ENCODE measurements at places on chromosomes 7 and 10.

DNA sequence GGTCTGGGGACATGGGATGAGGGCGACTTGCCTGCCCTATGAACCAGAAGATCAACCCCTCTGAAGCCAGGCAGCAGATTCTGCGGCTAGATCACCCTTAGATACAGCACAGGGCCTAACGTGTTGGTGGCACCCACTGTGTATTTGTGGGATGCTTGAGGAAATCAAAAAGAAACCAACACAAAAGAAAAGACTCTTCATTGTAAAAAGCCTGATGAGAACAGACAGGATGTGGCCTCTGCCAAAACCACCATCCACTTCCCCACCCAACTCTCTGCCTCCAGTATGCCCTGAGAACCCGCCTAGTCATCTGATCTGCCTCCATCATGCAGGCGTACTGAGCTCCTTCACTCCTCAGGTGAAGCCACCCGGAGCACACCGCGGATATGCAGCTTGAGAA lies 97.2 kb upstream of the INSYN2A start:
- DNase-seq = no peak

DNA sequence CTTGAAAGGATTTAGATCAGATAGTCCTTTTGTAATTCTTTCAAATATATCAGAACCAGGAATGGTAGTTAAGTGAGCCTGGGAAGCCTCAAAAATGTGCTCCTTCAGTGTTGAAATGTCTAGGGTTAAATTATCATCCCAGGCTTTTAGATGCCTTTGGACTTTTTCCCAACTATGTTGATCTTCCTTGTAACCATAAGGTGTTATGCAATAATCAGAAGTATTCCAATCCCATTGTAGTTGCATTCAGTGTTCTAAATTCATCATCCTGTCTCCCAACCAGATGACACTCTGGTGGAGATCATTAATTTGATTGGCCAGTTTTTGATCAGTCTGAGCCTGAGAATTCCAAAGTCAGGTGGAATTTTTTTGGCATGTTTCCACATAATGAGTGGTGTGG lies 35.1 kb upstream of the AKR1C2 start:
- no peak for DNase-seq

DNA sequence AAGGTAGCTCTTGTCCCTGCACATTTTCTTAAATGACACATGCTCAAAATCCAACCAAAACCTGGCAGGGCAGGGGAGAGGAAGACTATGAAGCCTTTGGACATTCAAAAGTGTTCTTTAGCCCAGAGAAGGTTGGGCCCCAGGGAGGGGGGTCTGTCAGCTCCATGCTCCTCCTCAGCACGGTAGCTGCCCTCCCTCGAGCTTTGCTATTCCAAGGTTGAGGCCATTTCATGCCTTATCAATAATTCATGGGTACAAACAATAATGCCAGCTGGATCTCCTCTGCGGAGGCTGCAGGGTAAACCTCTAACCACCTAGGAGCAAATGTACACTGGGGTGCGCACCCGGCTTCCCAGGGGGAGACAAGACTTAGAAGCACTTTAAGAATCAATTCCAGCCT lies 61.5 kb downstream of the SLIT1 start:
- no peak for DNase-seq

DNA sequence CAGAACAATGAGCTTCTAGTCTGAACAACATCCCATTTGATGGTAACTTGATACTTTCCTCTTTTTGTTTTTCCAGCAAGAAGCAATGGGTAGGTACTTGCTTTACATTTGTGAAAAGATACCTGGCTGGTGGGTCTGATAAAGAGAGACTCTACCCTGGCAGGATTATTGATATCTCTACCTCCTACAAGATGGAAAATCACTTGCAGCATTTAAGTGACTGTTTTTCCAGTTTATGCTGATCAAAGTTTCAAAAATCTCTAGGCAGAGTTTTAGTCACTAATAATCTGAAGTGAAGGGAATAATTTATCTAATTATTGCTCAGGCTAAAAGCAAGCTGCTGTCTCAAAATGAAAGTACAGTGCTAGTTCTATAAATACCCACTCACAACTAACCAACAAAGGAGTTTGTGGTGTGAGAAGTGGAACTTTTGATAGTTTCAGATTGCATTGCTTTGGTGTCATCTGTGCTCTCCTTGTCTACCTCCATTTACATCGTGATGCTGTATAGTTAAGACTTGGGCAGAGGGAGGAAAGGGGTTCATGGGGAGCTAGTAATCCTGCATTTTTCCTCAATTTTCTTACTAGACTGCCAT lies 86.0 kb upstream of the ANKRD1 start:
- DNase-seq = no peak

GRCh38 chr7:44044315-44045225 lies at the start of gene DBNL:
Gene DBNL, plus strand, starts transcription at chr7:44044702. Its CDS starts 36 bp downstream, at chr7:44044738.
- peak; percentile 96 for DNase-seq

DNA sequence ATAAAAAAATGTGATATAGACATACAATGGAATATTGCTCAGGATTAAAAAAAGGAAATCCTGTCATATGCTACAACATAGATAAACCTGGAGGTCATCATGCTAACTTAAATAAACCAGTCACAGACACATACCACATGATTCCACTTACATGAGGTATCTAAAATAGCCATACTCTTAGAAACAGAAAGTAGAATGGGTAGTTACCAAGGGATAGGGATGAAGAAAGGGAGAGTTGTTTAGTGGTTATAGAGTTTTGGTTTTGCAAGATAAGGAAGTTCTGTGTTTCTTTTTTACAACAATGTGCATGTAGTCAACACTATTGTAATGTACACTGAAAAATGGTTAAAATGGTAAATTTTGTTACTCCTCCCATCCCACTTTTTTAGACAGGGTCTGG lies 30.5 kb downstream of the BICC1 start:
- DNase-seq = no peak

- no peak for DNase-seq
Observed at GRCh38 chr7:132652507-132652906, 76.2 kb upstream of the PLXNA4 start.

GRCh38 chr7:45662540-45663166 lies 88.5 kb downstream of the ADCY1 start:
- peak; percentile 7 for DNase-seq

- no peak for DNase-seq
Observed at GRCh38 chr10:122241836-122242235, 29.3 kb upstream of the BTBD16 start.

DNA sequence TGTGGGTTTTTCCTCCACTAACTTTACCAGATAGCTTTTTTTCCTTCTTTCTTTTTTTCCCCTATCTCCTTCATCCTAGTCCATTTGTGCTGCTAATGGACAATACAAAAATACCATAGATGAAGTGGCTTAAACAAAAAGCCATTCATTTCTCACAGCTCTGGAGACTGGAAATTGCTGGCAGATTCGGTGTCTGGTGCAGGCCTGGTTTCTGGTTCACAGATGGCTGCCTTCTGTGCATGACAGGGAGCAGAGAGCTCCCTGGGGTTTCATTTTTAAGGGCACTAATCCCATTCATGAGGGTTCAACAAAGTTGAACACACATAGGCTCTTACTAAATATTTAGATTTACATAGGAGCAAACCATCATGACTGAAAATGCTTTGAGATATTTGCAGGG lies 467.4 kb downstream of the TYW1 start:
- no peak for DNase-seq

- no peak for DNase-seq
Observed at GRCh38 chr7:157637216-157637949, 300.6 kb downstream of the DNAJB6 start.

- DNase-seq = no peak
Observed at GRCh38 chr7:12692479-12693259, 5.2 kb downstream of the ARL4A start.

Measured in WTC11 (cell line).